Frontal cortex (tissue), 4 donors: ENCODE measurements at places on chromosomes 7 and 10. TPM values are rescaled to one million over a fixed set of nuclear protein-coding genes. Genes with fewer than 3 reads are reported as not detected.

SPDYE9 gene
- under 0.01 TPM for total RNA-seq

UBN2 gene
- total RNA-seq, result 14.7 TPM

LMOD2 gene
- total RNA-seq, result not detected

IQUB gene
- total RNA-seq, result 2.0 TPM

RAPGEF5 gene
- total RNA-seq, result 90.9 TPM

ITIH2 gene
- total RNA-seq, result 10.6 TPM

VSTM2A gene
- 99.1 TPM for total RNA-seq

SNCG gene
- total RNA-seq, result 1.6 TPM

ACTL6B gene
- 163 TPM for total RNA-seq

MSS51 gene
- 1.6 TPM for total RNA-seq

CALCR gene
- total RNA-seq, result under 0.01 TPM

PRLHR gene
- 2.4 TPM for total RNA-seq

TMEM72 gene
- total RNA-seq, result not detected

LAMB1 gene
- 30.2 TPM for total RNA-seq

CPA1 gene
- total RNA-seq, result not detected

ARL4A gene
- total RNA-seq, result 49.7 TPM

SPDYE2 gene
- total RNA-seq, result not detected

GBF1 gene
- 14.7 TPM for total RNA-seq

PLAC9 gene
- total RNA-seq, result 0.82 TPM

NPC1L1 gene
- total RNA-seq, result not detected

HOXA1 gene
- total RNA-seq, result not detected

COL17A1 gene
- total RNA-seq, result under 0.01 TPM

BET1 gene
- 25.7 TPM for total RNA-seq

RPEL1 gene
- not detected for total RNA-seq
